A549 treated with GW870086 at 1 μM for 4 hours (cell line): ENCODE measurements at places on chromosomes 6 and 20. TPM values are rescaled to one million over a fixed set of nuclear protein-coding genes. Genes with fewer than 3 reads are reported as not detected.

The TGM3 gene
- total RNA-seq: 0.05 TPM in 1 of 5 replicates, not detected in the others

The JARID2 gene
- 8.6 to 11.2 TPM (median 10.6 TPM) in 5 replicates for total RNA-seq

The DUSP15 gene
- 0.66 to 1.6 TPM (median 1.0 TPM) in 5 replicates for total RNA-seq

The ECT2L gene
- not detected in 5 replicates for total RNA-seq

The ATP6V1G2 gene
- 0.55 to 1.2 TPM (median 0.83 TPM) in 5 replicates for total RNA-seq

The TCP11 gene
- not detected in 5 replicates for total RNA-seq

The ENPP1 gene
- 0.87 to 1.6 TPM (median 1.3 TPM) in 5 replicates for total RNA-seq

The NKX2-4 gene
- total RNA-seq: not detected in 5 replicates

The PRDM13 gene
- total RNA-seq: 0.81 to 1.2 TPM (median 0.87 TPM) in 5 replicates

The DNAH8 gene
- total RNA-seq: not detected in 5 replicates

The FAM209B gene
- total RNA-seq: 0.21 to 0.72 TPM (median 0.48 TPM) in 5 replicates

The FGD2 gene
- not detected in 5 replicates for total RNA-seq

The FUT9 gene
- not detected in 5 replicates for total RNA-seq

The ARMC2 gene
- 1.3 to 2.5 TPM (median 1.9 TPM) in 5 replicates for total RNA-seq

The BEND6 gene
- 0.61 to 1.3 TPM (median 0.99 TPM) in 5 replicates for total RNA-seq

The ADGRB3 gene
- total RNA-seq: not detected in 5 replicates

The OOEP gene
- total RNA-seq: not detected in 5 replicates

The PTCRA gene
- total RNA-seq: not detected in 5 replicates

The ARMC12 gene
- 0.25 to 0.63 TPM (median 0.35 TPM) in 5 replicates for total RNA-seq

The B3GAT2 gene
- 0.02 to 0.03 TPM in 2 of 5 replicates, not detected in the others for total RNA-seq

The RARS2 gene
- 21.2 to 22.5 TPM (median 21.4 TPM) in 5 replicates for total RNA-seq

The NRSN1 gene
- not detected in 5 replicates for total RNA-seq

The RAET1G gene
- total RNA-seq: 7.4 to 12.3 TPM (median 9.8 TPM) in 5 replicates

The MOG gene
- not detected in 5 replicates for total RNA-seq

The NR2E1 gene
- 0.06 TPM in 1 of 5 replicates, not detected in the others for total RNA-seq

The ACTL10 gene
- total RNA-seq: 0.06 to 0.07 TPM (median 0.06 TPM) in 3 of 5 replicates, not detected in the others

The RBM24 gene
- 6.5 to 9.3 TPM (median 7.9 TPM) in 5 replicates for total RNA-seq

The CALHM4 gene
- not detected in 5 replicates for total RNA-seq

The TRDN gene
- total RNA-seq: not detected in 5 replicates

The GPR63 gene
- 0.32 to 0.65 TPM (median 0.42 TPM) in 5 replicates for total RNA-seq

The LAMA2 gene
- 0.31 to 1.2 TPM (median 0.41 TPM) in 5 replicates for total RNA-seq

The NDUFAF5 gene
- 30.0 to 38.4 TPM (median 35.1 TPM) in 5 replicates for total RNA-seq

The CTAGE9 gene
- not detected in 5 replicates for total RNA-seq

The FAM83C gene
- 0.06 to 0.14 TPM (median 0.08 TPM) in 5 replicates for total RNA-seq

The OTOR gene
- total RNA-seq: not detected in 5 replicates

The CCDC167 gene
- total RNA-seq: 40.9 to 52.5 TPM (median 46.0 TPM) in 5 replicates

The SRMS gene
- total RNA-seq: 0.10 to 0.15 TPM in 2 of 5 replicates, not detected in the others

The C20orf144 gene
- 0.07 to 0.19 TPM (median 0.11 TPM) in 4 of 5 replicates, not detected in the other for total RNA-seq
